ENCODE measurements at places on chromosomes 11 and 22. TPM values are rescaled to one million over a fixed set of nuclear protein-coding genes. Genes with fewer than 3 reads are reported as not detected.

PDGFD gene
- 16.1 TPM for total RNA-seq

CELF1 gene
- total RNA-seq = 108 TPM

- H3K36me3 ChIP-seq = peaks cover 72% of the 10 kb centered on the region
- no peaks in the 10 kb centered on the region for H3K27me3 ChIP-seq
- DNase-seq = no peak
- H3K4me3 ChIP-seq = no peak overlapping the region
- peaks cover 33% of the 10 kb centered on the region for H3K4me1 ChIP-seq
Observed at GRCh38 chr22:23823331-23823791, 15.4 kb downstream of the DERL3 start.

GRCh38 chr11:118436639-118437207 is 431 bp downstream of the KMT2A start:
- peak overlapping the region; percentile 95 for H3K4me3 ChIP-seq
- H3K27me3 ChIP-seq = no peaks in the 10 kb centered on the region
- H3K27ac ChIP-seq = peak overlapping the region; percentile 71
- peaks cover 22% of the 10 kb centered on the region for H3K4me1 ChIP-seq
- no peaks in the 10 kb centered on the region for H3K36me3 ChIP-seq
- DNase-seq = peak; percentile 20
